Stimulated activated CD8-positive, alpha-beta memory T cell treated with anti-CD3 and anti-CD28 coated beads, Interleukin-15, amount 100 ng/mL, for 1 hour (primary cell): ENCODE measurements at places on chromosomes 4 and X.

- DNase-seq, result no peak
Measured at GRCh38 chr4:180900781-180901180, 1342.4 kb upstream of the TENM3 start.

DNA sequence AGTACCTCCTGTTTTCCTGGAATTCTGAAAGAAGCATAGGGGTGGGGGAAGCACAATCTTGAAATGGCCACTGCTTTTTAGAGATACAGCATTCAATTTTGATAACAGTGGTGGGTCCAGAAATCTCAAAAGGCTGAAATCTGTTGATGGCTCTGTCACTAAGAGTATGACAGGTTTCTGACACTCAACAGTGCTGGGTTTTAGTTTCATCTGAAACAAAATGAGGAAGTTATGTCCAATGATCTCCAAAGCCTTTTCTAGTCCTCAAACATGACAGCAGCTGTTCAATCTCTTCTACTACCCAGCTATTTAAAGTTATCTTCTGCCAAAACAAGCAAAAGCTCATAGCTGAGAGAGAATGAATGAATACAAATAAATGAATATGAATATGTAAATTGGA is 110.5 kb downstream of the IL1RAPL1 start:
- no peak for DNase-seq

DNA sequence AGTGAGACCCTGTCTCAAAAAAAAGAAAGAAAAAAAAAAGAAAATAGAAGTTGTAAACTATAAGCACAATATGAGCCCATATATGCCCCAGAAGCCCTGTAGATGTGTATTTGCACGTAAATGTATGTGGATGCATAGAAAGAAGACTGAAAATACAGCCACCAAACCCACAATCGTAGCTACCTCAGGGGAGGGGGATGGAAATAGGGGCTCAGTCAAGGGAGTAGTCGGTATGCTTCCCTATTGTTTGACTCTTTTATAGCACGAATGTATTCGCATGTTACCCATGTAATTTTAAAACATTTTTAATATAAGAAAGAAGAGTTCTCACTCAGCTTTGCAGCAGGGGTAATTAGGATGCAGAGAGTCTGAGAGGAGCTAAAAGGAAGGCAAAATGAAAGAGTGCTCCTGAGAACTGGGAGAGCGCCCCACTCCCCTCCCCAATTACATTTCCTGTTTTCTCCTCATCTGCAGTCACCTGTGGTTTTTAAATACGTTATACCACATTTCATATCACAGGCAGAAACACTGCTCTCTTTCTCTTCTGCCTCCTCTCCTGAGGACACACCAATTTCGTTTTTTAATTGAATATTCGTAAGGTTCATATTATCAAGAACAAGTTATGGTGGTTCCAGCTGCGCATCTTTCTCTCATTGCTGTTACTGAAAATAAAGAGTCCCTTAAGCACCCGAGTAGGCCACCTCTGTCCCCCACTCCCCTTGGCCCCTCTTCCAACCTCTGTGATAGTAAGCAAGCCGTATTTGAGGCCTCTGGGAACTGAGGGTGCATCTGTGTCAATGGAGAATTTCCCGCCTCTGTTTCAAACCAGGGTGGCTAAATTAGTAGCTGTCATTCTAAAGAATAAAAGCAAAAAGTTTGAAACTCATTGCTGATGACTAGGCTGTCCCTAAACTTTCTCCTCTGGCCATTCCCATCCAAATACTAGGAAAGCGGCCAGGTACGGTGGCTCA is 10.7 kb downstream of the SEPTIN6 start:
- DNase-seq, result no peak

DNA sequence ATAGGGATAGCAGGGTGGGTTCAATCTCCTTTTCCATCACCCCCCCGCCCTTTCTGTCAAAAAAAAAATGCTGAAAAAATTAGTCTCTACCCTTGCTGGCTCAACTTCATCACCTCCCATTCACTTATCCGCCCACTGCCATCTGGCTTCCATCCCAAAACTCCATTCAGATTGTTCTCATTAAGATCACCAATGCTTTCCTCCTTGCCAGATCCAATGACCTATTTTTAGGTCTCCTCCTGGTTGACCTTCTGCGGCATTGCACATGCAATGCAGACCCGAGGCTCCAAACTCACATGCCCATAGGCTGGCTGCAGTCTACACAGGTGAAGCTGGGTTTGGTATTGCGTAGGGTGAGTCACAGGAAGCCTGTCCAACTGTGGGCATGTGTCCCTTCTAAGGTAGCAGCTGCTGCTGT is 21.1 kb upstream of the STIM2 start:
- DNase-seq, result no peak

DNA sequence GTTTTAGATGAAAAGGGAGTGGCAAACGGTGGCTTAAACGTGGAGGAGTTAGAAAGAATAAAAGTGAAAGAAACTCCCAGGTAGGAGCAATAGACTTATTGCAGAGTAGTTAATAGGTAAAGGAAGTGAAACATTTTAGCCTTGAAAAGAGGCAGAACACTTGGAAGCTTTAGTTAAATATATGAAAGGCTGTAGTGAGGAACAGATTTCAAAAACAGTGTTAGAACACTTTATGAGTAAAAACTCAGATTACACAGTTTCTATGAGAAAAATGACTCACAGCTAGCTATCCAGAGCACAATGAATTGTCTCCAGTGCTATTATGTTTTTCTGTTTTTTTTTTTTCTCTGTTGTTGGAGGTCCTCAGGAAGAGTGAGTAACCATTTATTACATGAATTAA is 45.8 kb downstream of the TACR3 start:
- no peak for DNase-seq

- DNase-seq, result no peak
Measured at GRCh38 chr4:56648824-56649151, 32.3 kb downstream of the HOPX start.

DNA sequence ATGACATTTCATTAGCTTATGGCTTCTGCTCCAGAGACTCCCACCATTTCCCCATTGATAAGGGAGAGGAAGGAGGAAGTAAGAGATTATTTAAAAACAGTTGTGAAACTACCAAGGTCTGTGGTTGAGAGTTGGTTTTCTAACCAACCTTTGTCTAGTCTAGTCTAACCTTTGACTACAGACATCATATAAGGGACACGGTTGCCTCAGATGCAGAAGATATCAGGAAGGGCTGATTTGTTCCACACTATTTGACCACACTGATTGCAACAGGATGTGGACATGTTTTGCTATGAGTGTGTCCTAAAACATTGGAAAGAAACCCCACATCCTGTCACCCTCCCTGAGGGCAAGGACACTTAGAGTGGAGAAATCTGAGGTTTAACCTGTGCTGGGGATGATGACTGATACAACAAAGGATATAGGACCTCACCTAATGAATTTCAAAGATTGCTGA is 53.0 kb downstream of the COQ2 start:
- no peak for DNase-seq

DNA sequence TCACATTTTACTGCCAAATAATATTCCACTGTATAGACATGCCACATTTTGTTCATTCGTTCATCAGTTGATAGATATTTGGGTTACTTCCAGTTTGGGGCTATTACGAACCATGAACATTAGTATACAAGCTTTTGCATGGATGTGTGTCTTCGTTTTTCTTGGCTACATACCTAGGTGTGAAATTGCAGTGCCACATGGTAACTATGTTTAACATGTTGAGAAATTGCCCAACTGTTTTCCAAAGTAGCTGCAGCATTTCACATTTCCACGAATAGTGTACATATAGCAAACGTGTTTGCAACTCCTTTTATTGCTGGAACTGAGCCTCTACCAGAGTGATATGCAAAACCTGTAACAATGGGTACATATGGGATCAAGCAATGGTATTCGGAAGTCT is 221.5 kb downstream of the VEGFC start:
- DNase-seq, result no peak
